Activated gamma-delta T cell (primary cell): ENCODE measurements at places on chromosomes 1 and 21.

DNA sequence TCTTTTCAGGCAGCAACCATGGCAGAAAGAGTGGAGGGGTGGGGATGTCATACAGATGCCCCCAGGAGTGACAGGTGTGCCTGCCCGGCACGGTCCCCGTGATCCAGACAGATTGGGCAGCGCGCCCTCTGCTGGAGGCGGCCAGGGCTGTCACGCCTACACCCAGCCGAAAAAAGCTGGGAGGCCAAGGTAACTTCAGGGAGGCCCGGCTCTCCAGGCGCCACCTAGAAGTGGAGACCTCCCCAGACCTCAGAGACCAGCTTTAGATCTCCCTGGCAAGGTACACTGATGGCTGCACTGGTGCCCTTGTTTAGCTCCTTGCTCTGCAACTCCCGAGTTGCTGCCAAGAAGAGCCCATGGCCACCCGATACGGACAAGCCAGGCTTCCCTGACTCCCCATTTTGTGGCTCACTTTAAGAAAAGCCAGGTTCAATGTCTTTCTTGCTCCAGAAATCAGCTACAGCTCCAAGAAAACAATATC is 6.6 kb downstream of the GOLT1A start:
- peak; percentile 39 for DNase-seq

- no peak for DNase-seq
Measured at GRCh38 chr1:15402809-15403450, 6.8 kb upstream of the EFHD2 start.

GRCh38 chr1:110380672-110381283 is 10.0 kb downstream of the SLC16A4 start:
- no peak for DNase-seq

DNA sequence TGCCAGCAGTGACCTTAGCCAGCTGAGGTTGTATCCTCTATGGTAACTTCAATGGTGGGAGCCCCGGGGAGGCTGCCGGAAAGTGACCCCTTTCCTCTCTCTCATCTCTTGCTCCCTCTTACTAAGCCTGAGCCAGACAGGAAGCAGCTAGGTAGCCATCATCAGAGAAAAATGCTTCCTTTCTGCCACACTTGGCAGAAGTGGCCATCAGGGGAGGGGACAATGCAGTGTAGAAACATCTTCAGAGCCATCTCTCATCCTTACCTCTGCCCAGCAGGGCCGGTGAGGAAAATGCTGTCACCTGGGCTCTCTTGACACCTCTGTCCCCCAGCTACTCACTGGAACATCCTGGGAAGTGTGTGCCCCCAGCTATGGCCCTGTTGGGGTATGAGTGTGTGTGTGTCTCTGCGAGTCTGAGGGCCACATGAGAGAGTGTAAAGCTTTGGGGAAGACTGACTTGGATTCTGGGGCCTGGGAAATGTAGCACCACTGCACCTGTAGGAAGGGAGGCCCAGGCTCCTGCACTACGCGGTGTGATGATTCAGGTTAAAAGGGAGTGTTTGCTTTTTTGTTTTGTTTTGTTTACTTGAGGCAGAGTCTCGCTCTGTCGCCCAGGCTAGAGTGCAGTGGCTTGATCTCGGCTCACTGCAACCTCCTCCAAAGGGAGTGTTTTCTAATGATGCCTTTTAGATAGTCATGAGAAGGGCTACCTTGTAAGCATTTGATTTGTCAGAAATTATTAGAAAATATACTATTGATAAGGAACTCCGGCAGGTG is 48.7 kb upstream of the CNTN2 start:
- no peak for DNase-seq

DNA sequence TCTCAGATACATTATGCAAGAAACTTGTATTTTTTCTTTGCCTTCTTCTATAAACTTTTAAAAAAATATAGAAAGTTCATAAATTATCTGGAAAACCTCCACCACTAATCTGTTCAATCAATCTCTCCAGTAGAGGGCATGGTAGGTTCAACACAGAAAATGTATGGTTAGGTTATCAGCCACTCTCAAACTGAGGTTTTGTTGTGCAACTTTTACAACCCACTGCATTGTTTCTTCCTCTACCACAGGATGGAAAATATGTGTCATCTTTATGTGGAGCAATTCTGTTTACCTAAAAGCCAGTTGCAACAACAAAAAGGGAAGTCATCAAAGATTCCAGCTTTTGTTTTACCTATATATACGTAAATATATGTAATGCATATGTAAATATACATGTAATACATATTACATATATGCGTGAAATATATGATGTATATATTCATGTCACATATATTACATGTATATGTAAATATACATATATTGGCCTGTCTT is 3.0 kb upstream of the RGS2 start:
- no peak for DNase-seq
